ENCODE measurements at places on chromosomes 2 and 18.

GRCh38 chr2:98726205-98726604 is 4.7 kb downstream of the MGAT4A start:
- DNase-seq: no peak

DNA sequence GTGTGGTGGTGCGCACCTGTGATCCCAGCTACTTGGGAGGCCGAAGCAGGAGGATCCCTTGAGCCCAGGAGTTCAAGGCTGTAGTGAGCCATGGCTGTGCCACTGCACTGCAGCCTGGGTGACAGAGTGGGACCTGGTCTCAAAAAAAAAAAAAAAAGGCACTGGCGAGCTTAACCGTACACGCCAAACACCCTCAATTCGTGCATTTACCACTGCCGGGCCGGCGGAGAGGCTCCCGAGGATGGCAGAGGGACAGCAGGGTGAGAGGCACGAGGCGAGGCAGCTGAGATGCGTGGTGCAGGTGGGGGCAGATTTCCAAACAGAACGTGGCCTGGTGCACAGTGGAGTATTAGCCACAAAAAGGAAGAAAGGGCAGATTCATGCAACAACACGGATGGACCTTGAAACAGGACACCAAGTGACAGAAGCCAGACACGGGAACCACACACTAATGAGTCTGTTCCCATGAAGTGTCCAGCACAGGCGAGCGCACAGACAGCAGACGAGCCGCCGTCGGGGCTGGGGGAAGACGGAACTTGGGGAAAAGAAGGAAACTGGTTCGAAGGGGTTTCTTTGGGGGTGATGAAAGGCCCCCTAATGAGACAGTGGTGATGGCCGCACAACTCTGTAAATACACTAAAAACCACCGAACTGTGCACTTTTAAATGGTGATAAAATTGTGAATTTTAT is 27.4 kb downstream of the SLC66A2 start:
- DNase-seq: no peak

- no peak for DNase-seq
Measured at GRCh38 chr2:128422571-128422970, 103.9 kb upstream of the HS6ST1 start.

- DNase-seq: no peak
Measured at GRCh38 chr2:189328848-189329245, 112.4 kb upstream of the WDR75 start.

DNA sequence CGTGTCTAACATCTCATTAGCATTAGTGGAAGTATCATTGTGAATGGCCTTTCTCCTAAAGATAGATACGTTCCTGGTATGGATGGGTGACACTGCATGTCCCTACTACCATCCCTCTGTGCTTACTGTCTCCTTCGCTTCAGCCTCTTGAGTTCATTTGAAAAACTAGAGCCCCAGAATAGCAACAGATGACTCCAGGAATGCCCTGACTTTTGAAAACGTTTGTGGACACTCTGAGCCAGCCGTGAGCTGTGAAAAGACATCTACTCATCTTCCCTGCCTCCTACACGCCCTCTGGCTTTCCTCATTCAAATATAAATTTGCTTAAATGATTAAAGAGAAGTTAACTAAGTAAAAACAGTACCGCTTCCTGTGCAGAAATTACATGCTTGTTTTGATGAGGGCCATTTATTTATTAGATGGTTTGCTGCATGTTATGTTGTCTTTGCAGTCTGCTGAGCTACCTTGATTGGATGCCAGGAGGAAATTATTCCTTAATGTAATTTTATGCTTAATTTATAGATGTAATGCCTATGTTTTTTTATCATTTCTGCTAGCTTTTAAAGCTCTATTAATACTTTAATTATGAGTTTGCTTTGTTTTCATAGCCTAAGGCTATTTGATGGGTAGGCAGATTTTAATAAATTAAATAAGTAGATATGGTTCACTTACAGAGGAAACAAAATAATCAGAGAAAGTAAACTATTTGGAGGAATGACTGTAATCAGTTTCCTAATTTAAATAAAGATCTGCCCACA is 32.1 kb upstream of the MYO3B start:
- DNase-seq: no peak

GRCh38 chr2:103165836-103166235 is 404.0 kb downstream of the TMEM182 start:
- no peak for DNase-seq

DNA sequence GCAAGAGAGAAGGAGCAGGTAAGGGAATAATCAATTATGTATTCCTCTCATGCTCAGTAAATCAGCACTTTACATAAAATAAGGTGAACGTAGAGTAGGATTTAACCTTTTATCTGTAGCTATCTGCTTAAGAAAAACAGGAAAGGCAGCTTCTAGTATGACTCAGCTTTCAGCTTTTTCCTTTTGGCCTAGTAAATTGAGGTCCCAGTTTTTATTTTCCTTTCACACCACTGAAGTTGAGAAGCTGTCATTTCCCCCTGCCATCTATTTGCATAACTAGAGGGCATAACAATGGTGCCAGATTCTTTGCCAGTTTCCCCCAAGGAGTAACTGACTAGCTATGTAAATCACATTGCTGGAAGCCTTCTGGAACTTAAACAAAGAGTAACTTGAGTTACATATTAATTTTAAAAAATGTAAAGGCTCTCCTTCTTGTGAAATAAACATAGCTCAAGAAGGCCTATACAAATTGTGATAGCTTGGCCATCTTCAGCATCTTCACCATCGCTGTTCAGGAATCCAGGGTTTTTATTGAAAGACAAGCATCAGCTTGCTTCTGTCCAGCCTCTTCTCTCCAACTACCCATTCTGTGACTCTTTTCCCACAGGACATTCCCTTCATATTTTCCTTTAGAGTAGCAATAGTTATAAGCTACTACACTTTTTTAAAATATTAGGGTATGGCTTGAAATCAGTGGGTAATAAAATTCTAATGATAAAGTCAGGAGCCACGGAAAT is 97.0 kb downstream of the KYNU start:
- DNase-seq: no peak

GRCh38 chr2:152790883-152791282 is 72.5 kb downstream of the ARL6IP6 start:
- DNase-seq: no peak

- DNase-seq: no peak
Measured at GRCh38 chr2:95062242-95063085, 37.0 kb downstream of the MAL start.

DNA sequence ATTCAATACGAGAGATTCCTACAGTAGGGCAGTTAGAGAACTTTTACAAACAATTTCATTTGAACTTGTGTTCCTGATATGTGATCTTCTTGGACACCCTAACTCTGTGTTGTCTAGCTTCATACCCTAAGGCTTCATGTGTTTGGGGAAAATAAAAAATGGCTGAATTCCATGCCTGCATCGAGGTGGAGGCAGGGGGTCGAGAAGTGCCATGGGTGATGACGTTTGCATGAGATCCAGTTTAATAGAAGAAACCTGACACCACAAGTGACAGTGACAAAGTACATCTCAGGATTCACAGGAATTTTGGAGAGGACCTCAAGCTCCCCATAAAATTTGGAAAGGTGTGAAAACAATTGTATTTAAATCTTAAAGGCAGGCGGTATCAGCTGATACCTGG is 169.2 kb upstream of the NABP1 start:
- DNase-seq: no peak

- no peak for DNase-seq
Measured at GRCh38 chr18:13527730-13528129, 198.6 kb downstream of the FAM210A start.

GRCh38 chr2:241612156-241613016 is 24.6 kb downstream of the THAP4 start:
- no peak for DNase-seq

DNA sequence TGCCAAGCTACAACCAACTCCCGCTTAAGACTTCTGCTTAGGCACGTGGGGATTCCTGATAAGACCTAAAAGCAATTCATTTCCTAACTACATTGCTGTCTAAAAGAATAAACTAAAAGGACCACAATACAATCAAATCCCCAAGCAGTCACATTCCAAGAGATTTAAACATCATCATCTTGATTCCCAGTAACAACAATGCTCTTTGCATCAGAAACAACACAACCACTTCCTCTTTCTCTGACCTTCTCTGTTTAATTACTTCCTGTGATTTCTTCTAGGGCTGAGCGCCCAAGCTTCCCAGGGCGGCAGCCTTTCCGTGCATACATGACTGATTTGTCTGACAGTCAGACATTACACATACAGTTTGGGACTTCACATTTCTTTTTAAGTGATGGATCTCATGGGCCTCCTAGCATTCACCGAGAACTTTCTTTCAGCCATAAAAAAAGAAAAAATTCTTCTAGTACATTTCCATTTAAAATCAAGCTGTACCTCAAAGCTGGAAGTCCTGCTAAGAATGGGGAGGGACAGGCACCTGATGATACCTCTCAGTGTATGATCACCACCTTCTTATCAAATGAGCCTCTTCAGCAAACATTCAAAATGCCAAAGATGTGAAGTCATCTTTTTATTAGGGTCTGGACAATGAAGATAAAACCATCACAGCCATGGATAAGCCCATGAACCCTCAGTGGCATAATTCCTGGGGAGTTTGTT is 11.5 kb downstream of the SPRED2 start:
- DNase-seq: no peak

GRCh38 chr18:3603421-3604234 is 153.7 kb downstream of the TGIF1 start:
- no peak for DNase-seq

DNA sequence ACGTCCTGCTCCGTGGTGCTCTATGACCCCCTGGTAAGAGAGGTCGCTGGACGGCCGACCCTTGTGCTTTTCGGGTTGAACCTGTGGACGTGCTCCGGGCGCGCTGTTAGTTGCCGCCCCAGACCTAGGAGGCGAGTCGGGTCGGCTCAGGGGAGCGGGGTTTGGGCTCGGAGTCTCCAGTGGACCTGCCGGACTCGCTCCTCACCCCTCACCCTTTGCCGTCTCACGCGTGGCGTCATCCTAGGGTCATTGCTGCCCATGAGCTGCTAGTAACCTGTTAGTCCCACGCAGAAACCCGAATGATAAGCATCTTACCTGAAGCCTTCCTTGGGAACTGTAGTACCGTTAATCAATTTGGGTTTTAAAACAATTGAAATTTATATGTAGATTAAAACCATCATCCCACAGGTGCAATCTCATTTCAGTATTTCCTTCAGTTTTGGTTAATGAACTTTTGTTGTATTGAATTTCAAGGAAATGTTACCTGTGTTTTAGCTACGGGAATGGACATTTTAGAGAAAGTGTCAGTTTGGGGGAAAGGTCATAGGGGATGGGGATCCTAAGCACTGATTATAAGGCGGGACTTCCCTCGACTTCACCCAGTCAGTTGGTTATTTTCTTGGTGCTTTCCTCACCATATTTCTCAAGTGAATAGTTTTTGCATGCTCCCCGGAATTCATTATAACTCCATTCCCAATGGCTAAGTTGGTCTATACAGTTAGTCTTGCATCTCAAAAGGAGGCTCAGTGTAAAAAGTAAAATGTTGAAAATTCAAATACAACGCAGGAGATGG is 536 bp downstream of the ELP2 start:
- no peak for DNase-seq

DNA sequence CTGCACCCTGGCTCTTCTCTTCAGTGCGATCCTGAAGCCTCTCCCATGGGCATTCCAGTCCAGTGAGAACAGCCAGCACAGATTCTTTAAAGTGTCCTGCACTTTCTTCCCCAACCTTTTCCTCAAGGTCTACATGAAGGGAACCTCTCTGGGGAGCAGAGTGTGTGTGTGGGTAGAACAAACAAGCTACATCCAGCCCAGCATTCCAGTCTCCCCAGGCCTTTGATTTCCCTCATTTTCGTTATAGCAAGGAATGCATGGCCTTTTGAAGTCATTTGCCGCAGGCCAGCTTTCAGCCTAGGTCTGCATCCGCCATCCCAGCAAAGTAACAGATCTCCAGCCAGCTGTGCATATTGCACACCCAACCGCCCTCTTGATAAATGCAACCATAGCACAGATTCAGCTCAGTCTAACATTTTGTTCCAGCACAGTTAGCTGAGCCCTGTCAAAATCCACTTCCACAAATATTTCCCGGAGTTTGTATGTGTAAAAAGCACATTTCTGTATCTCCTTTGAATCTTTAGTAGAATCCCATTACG is 44.6 kb downstream of the CD8B2 start:
- DNase-seq: no peak

DNA sequence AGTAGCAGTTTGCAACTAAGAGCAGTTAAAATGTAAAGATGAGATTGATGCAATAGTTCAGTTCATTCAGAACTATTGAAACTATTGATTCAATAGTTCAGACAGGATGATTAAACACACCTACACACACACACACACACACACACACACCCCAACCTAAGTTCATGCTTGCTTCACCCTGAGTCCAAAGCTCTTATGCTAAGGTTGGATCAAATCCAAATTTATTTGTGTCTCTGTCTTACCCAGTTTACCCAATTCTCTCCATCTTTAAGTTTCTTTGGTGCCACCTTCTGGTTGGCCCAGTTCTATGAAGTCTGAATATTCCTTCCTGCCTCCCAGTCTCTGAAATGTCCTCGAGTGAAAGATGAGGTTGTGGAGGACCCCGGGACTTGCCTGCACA is 5.1 kb downstream of the SERPINB8 start:
- no peak for DNase-seq

DNA sequence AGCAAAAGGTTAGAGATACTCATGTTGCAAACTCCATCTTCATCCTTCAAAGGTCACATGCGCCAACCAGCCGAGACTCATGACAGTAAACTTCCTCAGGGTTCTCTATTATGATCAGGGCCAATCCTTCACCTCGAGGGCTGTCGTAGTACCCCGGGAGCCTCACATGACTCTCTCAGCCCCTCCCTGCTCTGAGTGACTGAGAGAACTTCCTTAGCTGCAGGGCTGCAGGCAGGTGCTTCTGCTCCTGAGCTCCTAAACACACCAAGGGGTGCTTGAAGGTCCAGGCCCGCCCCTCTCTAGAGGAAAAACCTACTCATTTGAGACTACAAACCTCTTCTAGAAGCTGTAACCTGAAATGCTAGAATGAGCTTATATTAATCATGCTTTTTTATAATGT is 48.2 kb downstream of the LONRF2 start:
- no peak for DNase-seq

DNA sequence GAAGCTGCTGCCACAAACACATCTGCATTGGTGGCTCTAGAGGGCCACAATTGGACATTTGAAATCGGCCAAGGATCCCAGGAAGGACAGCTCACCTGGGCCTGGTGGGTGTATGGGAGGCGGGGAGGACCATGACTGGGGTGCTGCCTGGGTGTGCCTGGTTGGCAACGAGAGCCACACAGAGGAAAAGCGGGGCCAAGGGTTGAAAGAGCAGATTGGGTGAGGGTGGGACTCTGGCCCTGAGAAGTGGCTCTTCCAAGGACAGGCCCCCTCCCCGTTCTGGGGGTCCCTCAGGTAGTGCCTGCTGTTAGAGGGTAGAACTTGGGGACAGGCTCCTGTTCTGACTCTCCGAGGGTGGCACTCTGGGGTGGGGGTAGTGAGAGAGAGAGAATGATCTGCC is 102.9 kb downstream of the CLIP4 start:
- no peak for DNase-seq

- no peak for DNase-seq
Measured at GRCh38 chr2:127086990-127087790, 19.8 kb downstream of the BIN1 start.

All from activated T-helper 1 cell treated with Interleukin-2 at 50 U/mL for 16 hours (primary cell).